Right ventricle myocardium superior (tissue), 1 donor: ENCODE measurements at places on chromosomes 2 and 18.

DNA sequence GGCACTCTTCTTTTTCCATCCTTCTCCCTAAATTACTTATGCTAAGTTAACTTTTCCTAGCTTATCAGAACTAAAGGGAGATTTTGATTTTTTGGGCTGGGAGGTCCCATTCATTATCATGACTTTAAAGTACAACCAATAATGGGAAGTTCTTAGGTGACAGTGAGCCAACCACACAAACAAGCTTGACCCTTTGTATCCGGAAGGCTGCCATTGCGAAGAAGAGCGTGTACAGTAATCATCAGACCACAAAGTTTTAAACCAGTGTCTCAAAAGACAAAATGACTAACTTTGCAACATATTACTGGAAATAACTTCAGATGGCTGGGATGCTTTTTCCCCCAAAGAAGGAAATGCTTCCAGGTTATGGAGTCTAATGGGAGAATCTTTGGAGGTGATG, 298.1 kb downstream of the TGIF1 start:
- no peak for DNase-seq

- no peak for DNase-seq
These were observed 83.7 kb downstream of the BCL11A start for GRCh38 chr2:60469536-60470317.

DNA sequence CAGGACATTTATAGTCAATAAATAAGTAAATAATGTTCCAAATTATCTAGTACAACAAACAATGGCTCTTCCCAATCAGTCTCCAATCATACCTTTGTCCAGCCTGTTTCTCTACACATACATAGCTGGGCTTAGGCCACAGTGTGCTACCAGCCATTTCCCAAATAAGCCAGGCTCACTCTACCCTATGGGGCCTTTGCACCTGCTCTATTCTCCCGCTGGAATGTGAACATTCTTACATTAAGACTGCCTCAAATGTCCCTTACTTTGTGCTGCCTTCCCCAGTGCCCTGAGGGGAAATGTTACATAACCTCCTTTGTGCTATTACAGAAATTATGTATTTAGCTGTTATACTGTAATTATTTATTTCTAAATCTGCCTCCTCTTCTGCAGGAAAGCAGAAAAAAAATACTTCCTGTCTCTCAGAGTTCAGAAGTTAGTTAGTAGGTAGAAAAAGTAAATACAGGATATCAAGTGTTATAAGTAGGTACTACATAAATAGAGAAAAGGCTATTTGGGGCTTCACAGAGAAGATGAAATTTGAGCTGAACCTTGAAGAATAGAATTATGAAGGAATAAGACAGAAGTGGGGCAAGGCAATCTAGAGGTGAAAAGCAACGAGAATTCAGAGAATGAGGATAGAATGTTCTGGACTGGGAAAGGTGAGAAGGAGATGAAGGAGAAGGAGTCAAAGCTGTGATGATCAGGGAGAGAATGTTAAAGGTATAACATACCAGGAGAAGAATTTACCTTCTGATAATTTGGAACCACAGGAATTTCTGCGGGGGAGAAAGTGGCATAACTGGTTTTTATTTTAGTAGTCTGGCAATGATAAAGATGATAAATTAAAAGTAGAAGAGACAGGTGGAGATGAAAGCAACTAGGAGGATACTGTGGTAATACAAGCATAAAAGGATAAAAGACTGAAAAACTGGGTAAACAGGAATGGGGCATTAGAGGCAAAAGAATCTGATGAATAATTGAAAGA, 37.0 kb downstream of the ROCK1 start:
- DNase-seq: no peak

DNA sequence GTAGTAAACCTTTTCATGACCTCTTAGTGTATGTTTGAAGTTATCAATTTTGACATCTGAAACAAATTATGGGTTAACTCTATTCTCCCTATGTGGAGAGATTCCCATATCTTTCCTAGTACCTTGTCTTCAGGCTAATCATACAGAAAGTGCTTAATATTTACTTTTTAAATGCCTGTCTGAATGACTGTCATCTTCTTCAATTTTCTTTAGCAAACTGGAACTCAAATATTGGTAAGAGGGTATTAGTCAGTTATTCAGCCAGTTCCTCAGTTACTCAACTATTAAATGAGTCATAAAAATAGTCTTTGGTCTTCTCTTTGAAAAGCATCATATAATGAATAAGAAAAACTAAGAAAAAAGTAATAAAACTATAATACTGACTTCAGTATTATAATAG, 1038.0 kb upstream of the PIK3C3 start:
- no peak for DNase-seq

GRCh38 chr2:180169474-180169873, 162.4 kb upstream of the CWC22 start:
- no peak for DNase-seq
